ENCODE measurements at places on chromosomes 5 and 9. TPM values are rescaled to one million over a fixed set of nuclear protein-coding genes. Genes with fewer than 3 reads are reported as not detected.

The PIP5KL1 gene
- total RNA-seq = 2.9 TPM

The COL27A1 gene
- 9.9 TPM for total RNA-seq

DNA sequence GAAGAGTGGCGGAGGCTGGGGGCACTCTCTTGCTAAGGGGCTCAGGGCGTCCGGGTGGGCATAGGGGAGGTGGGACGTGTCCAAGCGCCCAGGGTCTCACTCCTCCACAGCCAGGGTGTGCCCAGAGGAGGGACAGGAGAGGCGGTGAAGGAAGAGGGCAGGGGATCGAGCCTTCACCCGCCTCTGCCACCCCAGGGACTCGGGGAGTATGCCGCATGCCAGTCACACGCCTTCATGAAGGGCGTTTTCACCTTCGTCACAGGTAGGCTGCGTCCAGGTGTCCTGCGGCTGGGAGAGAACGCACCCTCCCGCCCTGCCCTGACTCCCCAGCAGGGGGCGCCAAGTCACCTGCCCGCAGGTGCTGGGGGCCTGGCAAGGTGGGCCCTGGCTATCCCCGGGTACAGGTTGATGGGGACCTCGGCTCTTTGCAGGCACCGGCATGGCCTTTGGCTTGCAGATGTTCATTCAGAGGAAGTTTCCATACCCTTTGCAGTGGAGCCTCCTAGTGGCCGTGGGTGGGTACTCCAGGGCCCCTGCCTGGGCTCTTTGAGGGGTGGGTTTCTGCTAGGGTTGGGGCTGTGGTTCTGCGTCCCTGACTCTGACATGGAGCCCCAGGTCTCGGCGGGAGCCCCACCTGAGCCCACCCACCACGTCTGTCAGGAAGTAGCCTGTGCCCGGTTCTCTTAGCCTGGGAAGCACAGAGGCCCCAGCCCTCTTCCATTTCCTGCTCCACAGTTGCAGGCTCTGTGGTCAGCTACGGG lies 552 bp downstream of the TMEM141 start:
- H3K4me3 ChIP-seq = peak overlapping the region; percentile 43
- H3K36me3 ChIP-seq = no peaks in the 10 kb centered on the region
- DNase-seq = no peak
- peaks cover 11% of the 10 kb centered on the region for H3K27me3 ChIP-seq
- peak overlapping the region; percentile 84 for H3K27ac ChIP-seq
- peaks cover 20% of the 10 kb centered on the region for H3K4me1 ChIP-seq

The GZMA gene
- not detected for total RNA-seq

GRCh38 chr9:133257465-133257956 lies 17.5 kb downstream of the ABO start:
- DNase-seq = no peak
- no peaks in the 10 kb centered on the region for H3K4me1 ChIP-seq
- H3K36me3 ChIP-seq = no peaks in the 10 kb centered on the region
- no peak overlapping the region for H3K27ac ChIP-seq
- H3K27me3 ChIP-seq = no peaks in the 10 kb centered on the region
- H3K4me3 ChIP-seq = no peak overlapping the region

DNA sequence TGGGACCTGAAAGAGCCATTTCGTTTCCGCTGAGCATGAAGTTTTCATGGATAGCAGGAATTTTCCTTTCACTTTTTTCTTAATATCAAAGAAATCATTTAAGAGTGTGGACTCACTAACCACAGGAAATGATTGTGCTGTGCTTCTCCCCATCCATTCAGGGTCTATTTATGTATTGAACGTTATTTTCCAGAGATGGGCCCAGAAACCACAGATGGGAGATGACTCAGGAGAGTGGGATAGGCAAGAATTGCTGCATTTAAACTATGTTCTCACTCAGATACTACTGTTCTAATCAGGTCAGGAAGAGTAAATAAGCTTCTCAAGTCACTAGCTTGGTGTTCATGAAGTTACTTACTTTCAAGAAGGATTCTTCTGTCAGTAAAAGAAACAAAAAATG lies 763.8 kb downstream of the DTWD2 start:
- no peak for DNase-seq
- no peak overlapping the region for H3K27ac ChIP-seq
- H3K4me3 ChIP-seq = no peak overlapping the region

The PGM5 gene
- total RNA-seq = 628 TPM

- H3K27ac ChIP-seq = no peak overlapping the region
- no peak for DNase-seq
- no peaks in the 10 kb centered on the region for H3K4me1 ChIP-seq
- H3K27me3 ChIP-seq = no peaks in the 10 kb centered on the region
- no peaks in the 10 kb centered on the region for H3K36me3 ChIP-seq
Observed at GRCh38 chr9:71663216-71663615, 105.1 kb downstream of the CEMIP2 start.

DNA sequence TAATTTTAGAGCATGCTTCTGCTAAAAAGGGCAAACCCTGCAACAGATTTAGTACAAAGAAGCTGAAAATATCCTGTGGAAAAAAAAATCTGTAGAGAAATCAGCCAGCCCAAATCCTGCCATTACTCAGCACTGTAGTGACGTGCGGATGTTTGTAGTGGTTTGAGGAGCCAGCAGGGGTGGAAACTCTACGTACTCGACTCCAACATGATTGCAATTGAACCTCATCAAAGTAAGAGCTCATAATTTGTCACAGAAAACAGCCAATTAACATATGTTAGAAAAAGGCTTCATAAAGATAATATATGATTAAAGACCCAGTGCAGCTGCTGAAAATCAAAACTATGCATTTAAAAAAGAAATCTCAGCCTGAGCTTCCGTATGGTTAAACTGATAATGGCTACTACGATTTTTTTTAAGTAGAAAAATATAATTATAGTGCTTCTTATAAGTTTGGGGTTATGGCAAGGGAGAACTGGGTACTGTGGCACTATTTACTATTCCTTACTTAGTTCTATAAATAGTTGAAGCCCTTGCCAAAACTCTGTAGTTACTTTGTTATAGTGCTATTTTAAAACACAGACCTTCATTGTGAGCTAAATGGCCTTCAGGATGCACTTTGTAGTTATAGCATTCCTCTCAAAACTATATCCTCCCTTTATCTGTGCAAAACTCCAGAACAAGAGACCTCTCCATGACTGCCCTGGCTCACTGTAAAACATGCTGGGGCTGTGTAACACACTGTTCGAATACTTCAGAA lies 49.4 kb downstream of the MEF2C start:
- H3K36me3 ChIP-seq = no peaks in the 10 kb centered on the region
- H3K27ac ChIP-seq = peak overlapping the region; percentile 76
- peaks cover 48% of the 10 kb centered on the region for H3K4me1 ChIP-seq
- peak; percentile 84 for DNase-seq
- no peaks in the 10 kb centered on the region for H3K27me3 ChIP-seq

The SLC6A18 gene
- not detected for total RNA-seq

GRCh38 chr5:148750614-148751013 lies 75.8 kb upstream of the ADRB2 start:
- no peaks in the 10 kb centered on the region for H3K27me3 ChIP-seq
- no peak overlapping the region for H3K27ac ChIP-seq
- DNase-seq = no peak

DNA sequence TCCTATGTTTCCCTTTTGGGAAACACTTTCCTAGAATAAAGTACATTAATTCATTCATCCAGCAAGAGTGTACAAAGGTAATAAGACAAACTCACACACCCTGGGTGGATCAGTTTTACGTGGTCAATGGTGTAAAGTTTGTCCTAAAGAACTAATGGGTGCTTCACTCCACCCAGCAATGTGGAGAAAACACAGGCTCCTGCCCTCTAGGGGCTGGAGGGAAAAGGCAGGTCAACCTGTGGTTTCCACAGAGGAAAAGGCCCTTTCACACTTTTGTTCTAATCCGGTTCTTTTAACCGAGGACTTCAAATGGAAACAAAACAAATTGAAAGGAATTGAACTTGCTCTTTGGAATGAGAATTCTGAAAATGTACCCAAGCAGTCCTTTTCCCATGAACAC lies 80.9 kb upstream of the SPOCK1 start:
- no peaks in the 10 kb centered on the region for H3K36me3 ChIP-seq
- no peak for DNase-seq
- no peak overlapping the region for H3K4me3 ChIP-seq
- no peaks in the 10 kb centered on the region for H3K4me1 ChIP-seq

DNA sequence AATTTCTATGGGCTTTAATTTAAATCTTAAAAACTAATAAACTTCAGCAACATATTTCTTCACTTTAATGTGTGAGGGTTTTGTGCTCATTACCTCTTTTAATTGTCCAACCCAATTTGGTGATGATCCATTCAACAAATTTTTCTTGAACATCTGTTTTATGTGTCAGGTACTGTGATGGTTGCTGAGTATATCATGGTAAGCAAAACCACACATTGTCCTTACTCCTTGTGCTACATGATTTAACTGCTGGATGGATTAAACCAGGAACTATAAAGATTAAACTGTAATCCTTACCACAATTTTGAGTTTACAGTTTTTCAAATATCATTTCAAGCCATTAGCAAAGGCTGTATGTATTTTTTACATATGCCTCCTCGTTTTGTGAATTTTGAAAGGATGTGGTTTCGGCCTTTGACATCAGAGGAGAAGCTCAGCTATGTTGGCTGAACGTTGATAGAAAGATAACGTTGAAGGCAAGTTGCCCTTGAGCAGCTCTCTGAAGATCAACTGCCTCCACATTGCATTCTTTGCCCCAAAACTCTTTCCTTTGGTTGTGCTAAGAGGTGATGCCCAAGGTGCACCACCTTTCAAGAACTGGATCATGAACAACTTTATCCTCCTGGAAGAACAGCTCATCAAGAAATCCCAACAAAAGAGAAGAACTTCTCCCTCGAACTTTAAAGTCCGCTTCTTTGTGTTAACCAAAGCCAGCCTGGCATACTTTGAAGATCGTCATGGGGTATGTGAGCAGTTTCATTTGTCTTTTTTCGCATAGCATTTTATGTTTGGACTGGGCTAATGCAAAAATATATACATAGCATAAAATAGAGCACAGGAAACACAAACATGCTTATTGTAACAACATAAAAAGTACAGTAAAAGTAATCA lies at the start of gene ITK:
TSS of gene ITK (plus strand) at position 467 of the 891 bp plus-strand sequence. CDS start at position 605, 138 bp downstream.
- no peak for DNase-seq
- H3K36me3 ChIP-seq = no peaks in the 10 kb centered on the region
- no peak within 1 kb of the TSS for H3K27ac ChIP-seq
- no peak within 1 kb of the TSS for H3K4me3 ChIP-seq
- no peaks in the 10 kb centered on the region for H3K4me1 ChIP-seq

The SPATA31E1 gene
- not detected for total RNA-seq

- no peaks in the 10 kb centered on the region for H3K36me3 ChIP-seq
- no peaks in the 10 kb centered on the region for H3K27me3 ChIP-seq
- H3K4me3 ChIP-seq = no peak overlapping the region
- DNase-seq = no peak
Observed at GRCh38 chr5:1899201-1899600, 16.5 kb upstream of the IRX4 start.

The MEIKIN gene
- not detected for total RNA-seq

- peak; percentile 49 for DNase-seq
- H3K4me1 ChIP-seq = no peaks in the 10 kb centered on the region
- H3K36me3 ChIP-seq = peaks cover 33% of the 10 kb centered on the region
- no peak overlapping the region for H3K27ac ChIP-seq
- no peaks in the 10 kb centered on the region for H3K27me3 ChIP-seq
Observed at GRCh38 chr9:124790801-124791505, 14.0 kb downstream of the OLFML2A start.

The TMOD1 gene
- total RNA-seq = 56.8 TPM

DNA sequence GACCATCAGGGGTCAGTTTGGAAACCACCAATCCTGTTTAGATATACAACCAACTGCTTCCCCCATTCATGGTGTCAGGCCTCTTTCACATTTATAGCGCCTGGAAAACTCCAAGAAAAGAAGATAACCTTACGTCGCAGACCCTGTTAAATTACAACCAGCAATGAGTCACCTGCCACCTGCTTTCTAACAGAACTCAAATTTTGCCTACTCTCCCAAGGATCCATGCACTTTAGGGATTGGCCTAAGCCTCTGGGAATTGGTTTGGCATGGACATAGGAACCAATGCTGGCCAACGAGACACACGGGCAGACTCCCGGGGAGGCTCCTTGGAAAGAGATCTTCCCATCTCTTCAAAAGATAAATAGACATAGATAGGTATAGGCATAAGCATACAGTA lies 87.0 kb downstream of the FEM1C start:
- H3K4me1 ChIP-seq = no peaks in the 10 kb centered on the region
- H3K27ac ChIP-seq = no peak overlapping the region
- no peaks in the 10 kb centered on the region for H3K36me3 ChIP-seq
- H3K4me3 ChIP-seq = no peak overlapping the region

DNA sequence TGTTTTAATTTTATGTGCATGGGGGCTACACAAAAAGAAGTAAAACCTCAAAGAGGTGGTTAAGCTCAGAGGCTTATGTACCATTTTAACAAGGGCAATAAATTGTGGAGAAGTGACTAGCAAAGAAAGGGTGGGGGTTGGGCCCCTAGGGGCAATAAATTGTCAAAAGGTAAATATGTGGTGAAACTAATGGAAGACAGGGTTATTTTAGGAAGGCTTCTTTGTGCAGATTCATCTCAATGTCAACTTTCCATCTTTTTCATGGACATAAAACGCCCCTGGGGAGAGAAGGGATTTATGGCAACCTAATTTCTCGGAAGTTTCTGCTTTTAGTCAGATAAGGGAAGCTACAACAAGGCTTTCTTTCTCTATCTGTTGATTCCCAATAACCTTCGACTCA lies 42.5 kb upstream of the GOLM1 start:
- no peak overlapping the region for H3K4me3 ChIP-seq
- no peaks in the 10 kb centered on the region for H3K36me3 ChIP-seq
- H3K27me3 ChIP-seq = no peaks in the 10 kb centered on the region
- no peaks in the 10 kb centered on the region for H3K4me1 ChIP-seq

The PAPPA gene
- total RNA-seq = 6.6 TPM

- DNase-seq = no peak
- no peaks in the 10 kb centered on the region for H3K36me3 ChIP-seq
- H3K27me3 ChIP-seq = no peaks in the 10 kb centered on the region
- H3K4me1 ChIP-seq = no peaks in the 10 kb centered on the region
- H3K27ac ChIP-seq = no peak overlapping the region
Observed at GRCh38 chr5:110663525-110663924, 62.9 kb downstream of the TMEM232 start.

The ARSI gene
- total RNA-seq = 3.0 TPM

DNA sequence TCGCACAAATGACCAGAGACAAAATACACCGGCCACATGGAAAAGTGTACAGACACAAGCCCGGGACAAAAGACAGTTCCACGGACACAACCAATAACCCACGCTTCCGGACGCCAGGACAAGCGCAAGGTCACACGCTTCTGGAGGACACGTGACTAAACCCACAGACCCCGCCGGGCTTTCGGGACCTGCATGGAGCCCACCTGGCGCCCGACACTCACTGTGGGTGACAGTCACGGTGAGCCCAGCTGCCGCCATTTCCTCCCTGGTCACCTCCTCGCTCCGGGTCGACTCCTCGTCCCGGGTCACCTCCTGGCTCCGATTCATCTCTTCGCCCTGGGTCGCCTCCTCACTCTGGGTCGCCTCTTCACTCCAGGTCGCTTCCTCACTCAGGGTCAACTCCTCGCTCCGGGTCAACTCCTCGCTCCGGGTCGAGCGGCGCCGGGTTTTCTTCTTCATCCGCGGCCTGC lies 470 bp downstream of the BAG1 start:
- H3K27ac ChIP-seq = peak overlapping the region; percentile 94
- H3K4me1 ChIP-seq = peaks cover 38% of the 10 kb centered on the region
- peak; percentile 83 for DNase-seq
- H3K27me3 ChIP-seq = no peaks in the 10 kb centered on the region
- peak overlapping the region; percentile 92 for H3K4me3 ChIP-seq
